GM04504 (cell line): ENCODE measurements at places on chromosomes 7 and 10.

DNA sequence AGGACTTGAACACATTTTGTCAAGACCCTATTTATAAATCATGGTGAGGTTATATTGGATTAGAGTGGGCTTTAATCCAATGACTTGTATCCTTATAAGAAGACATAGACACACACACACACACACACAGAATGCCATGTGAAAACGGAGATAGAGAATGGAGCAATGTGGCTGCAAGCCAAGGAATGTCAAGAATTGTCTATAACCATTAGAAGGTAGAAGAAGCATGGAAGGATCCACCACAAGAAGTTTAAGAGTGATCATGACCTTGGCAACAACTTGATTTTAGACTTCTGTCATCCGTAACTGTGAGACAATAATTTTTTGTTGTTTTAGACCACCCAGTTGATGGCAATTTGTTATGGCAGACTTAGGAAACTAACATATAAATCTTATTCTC is 514.2 kb downstream of the TFEC start:
- no peak for DNase-seq

GRCh38 chr7:124440081-124440480 is 325.5 kb downstream of the GPR37 start:
- no peak for DNase-seq

DNA sequence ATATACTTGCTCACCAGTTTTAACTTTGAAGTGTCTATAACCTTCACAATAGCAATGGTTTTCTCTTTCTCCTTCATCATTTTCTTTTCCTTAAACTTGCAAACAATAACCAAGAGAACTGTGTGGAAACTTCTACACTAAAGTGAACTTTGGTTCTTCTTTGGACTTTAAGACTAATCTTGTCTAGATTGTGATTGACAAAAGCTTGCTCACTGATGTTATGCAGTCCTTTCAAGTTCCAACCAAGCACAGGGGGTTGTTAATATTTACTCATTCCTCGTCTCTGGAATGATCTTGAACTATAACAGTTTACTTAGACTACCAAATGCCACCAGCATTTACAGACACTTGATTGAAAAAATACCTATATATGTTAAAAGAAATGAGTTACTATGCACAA is 62.4 kb downstream of the TFEC start:
- DNase-seq: no peak

GRCh38 chr10:78584266-78584665 is 484.5 kb upstream of the ZMIZ1 start:
- DNase-seq: no peak

GRCh38 chr7:156819733-156820295 is 73.2 kb downstream of the LMBR1 start:
- no peak for DNase-seq

DNA sequence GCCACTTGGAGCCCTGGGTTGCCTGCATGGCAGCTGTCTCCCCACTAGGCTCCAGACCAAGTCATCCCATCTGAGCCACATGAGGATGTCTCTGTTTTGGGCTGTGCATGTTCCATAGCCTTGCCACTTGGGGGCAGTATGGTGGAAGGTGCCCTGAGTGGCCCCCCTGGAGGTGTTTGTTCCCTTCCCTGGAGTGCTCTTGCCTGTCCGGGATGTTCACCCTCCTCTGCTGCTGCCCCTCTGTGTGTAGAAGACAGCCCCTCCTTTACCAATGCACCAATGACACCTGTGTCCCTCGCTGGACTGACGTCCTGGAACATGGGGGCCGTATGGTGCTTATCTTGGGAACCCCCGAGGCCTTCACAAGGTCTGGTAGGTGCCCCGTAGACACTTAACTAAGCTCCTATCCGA is 100.2 kb downstream of the ACTR3B start:
- DNase-seq: no peak

DNA sequence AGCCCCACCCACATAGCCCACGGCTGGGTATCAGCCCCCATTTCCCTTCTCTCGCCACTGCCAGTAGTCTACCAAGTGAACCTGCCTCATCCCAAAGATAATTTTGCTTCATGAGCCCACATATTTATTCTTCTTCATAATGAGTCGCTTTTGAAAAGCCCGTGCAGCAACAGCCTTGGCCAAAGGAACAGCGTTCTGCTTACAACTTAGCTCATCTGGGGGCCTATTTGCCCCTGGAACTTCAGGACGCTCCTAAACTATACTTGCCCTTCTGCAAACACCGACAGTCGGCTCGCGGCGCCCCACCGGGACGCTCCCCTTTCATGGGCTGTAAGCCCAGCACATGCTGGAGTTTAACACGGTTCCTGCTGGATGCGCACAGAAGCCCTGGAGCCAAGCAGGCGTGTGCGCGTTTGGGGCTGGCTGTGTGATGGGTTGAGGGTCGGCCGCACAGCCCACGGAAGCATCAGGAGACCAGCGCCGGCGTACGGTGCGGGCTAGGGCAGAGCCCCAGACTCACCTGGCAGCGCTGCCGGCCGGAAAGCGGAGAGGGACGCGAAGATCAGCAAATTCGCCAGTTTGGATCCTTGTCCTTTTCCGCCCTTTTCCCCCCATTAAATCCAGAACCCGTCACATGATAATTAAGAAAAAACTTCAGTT is 370 bp downstream of the TMEM60 start:
- no peak for DNase-seq

GRCh38 chr7:81684033-81684432 is 85.8 kb downstream of the HGF start:
- DNase-seq: no peak

GRCh38 chr10:84214612-84215235 is 10.6 kb downstream of the LRIT2 start:
- no peak for DNase-seq

DNA sequence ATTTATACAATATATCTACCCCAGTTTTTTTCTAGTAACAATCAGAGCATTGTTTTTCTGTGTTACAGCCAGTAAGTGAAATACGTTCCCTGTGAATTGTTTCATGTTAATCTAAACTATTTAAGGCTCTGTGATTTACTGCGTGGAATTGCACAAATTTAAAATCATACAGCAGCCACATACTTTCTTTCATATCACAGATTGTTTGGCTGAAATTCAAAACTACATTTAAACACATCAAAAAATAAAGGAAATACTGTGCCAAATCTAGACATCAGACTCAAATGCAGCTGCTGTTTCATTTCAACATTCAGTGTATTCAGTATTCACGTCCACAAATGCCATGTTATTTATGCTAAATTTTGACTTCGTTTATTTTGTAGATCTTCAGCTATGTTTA is 242.6 kb upstream of the HGF start:
- no peak for DNase-seq

DNA sequence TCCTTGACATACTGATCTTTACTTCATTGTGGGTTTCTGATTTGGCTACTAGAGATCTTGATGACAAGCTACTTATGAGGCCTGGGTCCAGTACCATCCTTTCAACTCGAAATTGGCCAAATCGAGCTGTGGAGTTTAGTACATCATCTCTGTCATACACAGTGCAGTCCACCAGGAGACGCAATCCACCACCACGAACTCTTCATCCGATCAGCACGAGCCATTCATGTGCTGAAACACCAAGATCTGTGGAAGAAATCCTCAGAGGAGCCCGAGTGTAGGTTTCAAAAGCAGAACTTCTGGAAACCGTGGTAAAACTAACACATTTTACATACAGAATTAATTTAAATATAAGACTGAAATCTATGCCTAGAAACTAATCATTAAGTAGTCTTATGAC is 14.2 kb downstream of the DNAJC9 start:
- DNase-seq: no peak

GRCh38 chr10:66627156-66627555 is 298.7 kb upstream of the LRRTM3 start:
- no peak for DNase-seq

DNA sequence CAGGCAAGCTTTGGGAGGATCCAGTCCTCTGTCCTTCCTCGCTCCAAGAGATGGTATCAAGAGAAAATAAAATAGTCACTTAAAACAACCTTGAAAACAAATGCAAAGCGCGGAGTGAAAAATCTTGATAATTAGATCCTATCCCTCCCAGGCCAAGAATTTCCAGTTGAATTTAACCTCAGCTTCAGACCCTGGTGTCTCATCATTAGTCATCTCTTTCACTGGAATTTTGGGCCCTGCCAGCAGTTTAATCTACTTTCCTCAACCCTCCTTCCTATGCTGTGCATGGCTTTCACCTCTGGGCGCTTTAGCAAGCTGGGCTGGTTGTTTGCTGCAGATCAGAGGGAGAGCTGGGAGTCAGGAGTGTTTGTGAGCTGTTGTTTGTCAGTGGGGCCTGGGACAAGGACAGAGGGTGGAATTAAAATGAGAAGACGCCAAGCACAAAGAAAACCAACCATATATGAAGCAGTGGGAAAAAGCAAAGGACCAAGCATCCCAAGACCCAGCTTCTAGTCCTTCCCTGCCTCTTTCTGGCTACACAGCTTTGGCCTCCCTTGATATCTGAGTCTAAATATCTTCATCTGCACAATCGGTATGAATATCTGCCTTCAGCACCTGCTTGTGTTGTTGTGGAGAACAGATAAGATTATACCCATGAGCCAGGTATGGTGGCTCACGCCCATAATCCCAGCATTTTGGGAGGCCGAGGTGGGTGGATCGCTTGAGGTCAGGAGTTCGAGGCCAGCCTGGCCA is 13.5 kb downstream of the MYOF start:
- DNase-seq: peak; percentile 87

- DNase-seq: peak; percentile 29
Measured at GRCh38 chr7:46839651-46840050, 742.3 kb downstream of the TNS3 start.

GRCh38 chr7:14303536-14303935 is 314.1 kb upstream of the ETV1 start:
- DNase-seq: no peak

GRCh38 chr10:43682956-43683355 is 34.3 kb upstream of the ZNF32 start:
- DNase-seq: no peak

DNA sequence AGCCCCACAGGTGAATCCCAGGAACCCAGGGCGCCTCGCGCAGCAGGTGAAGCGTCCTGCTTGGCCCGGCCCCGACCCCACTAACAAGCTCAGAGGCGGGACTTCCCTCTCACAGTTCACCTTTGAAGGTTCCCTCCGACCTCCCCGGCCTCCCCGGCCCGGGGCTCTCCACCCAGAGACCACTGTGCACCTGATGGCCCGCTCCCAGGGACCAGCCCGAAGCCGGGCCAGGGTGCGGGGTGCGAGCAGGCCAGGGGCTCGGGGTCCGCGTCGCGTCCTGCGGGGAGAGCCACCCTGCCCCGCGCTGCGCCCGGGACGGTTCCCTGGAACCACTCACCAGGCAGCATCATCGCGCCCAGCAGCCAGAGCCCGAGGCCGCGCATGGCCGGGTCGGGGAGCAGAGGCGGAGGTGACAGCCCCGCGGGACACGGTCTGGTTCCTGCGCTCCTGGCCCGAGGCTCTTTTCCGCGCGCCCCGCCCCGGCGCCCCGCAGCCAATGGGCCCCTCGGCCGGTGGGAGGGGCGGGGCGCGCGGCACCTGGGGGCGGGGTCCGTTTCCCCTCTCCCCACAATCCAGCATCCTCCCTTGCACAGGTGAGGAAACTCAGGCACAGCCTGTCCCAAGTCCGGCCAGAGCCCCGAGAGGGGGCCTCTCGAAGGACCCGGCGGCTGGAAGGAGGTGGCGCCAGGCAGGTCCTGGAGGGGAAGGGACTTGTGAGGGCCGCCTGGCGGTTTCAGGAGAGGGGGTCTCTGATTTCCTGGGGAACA is at the start of gene ADAM8:
Gene ADAM8, minus strand, starts transcription at position 434 of the 767 bp plus-strand sequence. Its CDS starts 51 bp downstream, at position 383.
- no peak for DNase-seq

DNA sequence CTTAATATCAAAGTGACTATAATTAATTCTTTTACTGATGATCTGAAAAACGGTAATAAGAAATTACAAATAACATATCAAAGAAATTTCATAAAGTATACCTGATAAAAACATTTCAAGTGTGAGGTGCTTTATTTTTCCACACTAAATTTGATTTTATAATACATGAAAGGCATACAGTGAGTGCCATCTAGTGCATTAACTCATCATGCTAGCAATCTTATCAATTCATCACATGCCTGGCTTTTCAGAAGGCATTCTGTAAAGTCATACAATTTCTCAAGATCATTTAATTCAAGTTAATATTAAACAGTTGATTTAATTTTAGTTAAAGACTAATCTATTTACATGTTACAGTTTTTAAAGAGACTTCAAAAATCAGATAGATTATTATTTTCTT is 1020.9 kb downstream of the GATA3 start:
- DNase-seq: no peak

DNA sequence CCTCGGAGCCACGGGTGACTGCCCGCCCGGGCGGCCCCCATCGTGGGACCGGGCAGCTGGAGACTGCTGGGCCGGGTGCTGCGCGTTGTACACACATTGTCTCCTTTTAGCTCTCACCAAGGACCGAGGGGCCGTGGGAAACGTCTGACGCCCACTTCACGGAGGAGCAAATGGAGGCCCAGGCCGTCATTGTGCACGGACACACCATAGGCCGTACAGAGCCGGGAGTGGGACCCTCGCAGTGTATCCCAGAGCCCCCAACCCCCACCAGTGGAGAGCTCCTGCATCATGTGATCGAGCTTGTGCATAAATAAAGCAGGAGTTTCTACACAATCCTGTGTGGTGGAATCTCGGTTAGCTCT is 722 bp downstream of the DENND10 start:
- DNase-seq: no peak

DNA sequence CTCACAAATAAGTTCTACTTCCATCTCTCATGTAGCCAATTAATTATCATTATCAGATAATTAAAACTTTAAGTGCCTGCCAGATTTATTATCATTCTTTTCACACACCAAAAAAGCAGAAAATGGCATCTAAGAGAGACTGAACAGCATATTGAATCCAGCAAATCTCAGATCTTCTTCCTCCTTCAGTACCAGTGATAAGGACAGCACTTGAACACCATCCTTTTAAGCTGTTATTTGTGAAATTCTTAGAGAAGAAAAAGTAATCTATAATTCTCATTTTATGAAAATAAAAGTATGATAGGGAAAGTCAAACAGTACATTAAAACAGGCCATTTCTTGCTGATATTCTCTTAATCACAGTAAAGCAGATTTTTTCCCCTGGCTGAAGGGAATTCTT is 104.5 kb downstream of the ELAPOR2 start:
- DNase-seq: no peak

DNA sequence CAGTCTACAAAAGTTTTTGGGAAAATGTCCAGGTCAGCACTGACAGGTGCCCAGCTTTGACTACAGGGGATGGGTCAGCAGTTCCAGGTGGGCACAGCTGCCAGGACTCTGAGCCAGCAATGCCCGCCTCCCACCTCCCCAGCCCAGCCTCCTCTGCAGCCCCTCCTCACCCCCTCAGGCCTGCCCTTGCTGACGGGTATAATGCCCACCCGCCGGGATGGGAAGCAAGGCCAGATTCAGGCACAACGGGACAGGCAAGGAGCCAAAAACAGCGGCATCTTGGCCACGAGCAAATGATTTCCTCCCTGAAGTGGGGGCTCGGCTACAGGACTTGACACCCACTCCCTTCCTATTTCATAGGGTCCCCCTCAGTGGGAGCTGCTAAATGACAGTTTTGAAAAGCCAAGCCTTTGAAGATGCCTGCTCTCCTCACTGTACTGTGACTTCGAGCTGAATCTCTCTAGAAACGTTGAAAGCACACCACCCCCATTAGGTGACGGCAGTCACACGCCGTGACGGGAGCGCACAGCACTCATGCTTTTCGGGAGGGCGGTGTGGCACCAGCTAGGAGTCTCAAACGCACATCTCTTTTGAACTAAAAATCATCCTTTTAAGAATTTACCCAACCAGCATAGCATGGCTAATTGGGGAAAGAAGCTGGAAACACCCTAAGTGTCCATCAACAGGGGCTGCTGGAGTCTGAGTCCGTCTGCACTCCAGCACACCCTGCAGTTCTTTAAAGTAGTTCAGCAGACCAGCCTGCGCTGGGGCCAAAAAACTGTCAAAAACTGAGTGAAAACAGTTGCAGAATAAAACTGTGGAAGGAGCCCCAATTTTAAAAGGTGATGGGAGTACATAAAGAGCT is 29.6 kb downstream of the MAD1L1 start:
- DNase-seq: no peak
